ENCODE measurements at places on chromosomes 12 and 14.

- no peak for DNase-seq
Measured at GRCh38 chr14:36302823-36303222, 17.6 kb downstream of the MBIP start.

GRCh38 chr12:27602516-27602915, 78.5 kb downstream of the PPFIBP1 start:
- no peak for DNase-seq

DNA sequence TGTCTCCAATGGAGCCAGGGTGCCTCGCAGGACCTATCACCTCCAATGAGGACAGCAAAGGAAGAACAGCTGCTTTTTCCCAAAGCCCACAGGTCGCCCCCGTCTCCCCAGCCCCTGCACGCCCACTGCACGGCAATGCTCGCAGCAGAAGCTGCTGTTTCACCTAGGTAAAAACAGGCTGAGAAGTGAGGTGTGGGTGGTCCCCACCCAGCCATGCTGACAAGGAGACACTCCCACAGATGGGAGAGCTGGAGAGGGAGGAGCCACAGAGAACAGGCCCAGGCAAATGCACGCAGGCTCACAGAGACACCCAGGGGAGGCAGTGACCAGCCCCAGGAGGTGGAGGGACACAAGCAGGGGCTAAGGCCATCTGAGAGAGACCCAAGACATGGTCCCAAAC, 10.4 kb downstream of the CFAP73 start:
- no peak for DNase-seq

GRCh38 chr12:32448586-32448985, 49.2 kb downstream of the FGD4 start:
- DNase-seq = no peak

GRCh38 chr14:29216268-29217232, 450.0 kb downstream of the FOXG1 start:
- DNase-seq = no peak

DNA sequence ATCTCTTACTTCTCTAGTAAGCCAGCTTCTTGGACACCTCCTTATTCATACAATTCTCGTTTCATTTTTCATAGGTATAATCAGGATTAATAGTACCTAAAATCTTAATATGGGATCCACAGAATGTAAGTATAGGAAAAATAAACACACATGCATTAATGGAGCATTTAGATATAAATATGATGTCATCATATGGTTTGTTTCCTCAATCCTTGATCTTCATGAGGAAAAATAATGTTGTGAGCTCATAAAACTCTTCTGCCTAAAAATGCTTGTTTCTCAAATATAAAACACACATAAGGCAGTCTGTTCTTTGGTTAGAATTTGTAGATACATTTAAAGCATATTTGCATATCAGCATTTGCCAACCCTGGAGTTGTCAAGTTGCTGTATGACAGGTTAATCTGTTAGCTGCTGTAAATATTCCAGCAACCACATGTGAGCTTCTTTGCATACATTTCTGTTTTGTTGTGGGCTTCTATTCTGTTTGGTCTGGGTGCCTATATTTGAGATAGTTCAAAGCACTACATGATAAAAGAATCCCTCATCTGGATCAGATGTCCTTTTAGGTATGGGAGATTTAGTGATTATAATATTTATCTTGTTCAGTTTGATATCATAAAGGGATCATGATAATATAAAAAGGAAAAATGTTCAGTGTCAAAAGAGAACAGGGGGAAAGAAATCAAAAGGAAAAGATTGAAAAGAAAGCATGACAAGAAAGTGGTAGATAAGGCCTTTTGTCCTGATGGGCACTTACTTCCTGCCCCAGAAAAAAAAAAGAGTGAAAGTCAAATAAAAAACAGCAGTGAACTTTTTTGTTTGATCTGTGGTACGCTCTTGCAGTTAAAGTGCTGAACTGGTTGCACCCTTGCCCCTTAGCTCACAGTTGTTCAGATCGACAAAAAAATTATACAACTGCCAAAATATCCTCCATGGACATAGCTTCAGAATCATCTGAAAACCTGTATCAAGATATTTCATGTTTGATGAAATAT, 68.6 kb downstream of the ACSS3 start:
- DNase-seq = no peak

GRCh38 chr12:63325757-63326156, 174.8 kb upstream of the AVPR1A start:
- no peak for DNase-seq

DNA sequence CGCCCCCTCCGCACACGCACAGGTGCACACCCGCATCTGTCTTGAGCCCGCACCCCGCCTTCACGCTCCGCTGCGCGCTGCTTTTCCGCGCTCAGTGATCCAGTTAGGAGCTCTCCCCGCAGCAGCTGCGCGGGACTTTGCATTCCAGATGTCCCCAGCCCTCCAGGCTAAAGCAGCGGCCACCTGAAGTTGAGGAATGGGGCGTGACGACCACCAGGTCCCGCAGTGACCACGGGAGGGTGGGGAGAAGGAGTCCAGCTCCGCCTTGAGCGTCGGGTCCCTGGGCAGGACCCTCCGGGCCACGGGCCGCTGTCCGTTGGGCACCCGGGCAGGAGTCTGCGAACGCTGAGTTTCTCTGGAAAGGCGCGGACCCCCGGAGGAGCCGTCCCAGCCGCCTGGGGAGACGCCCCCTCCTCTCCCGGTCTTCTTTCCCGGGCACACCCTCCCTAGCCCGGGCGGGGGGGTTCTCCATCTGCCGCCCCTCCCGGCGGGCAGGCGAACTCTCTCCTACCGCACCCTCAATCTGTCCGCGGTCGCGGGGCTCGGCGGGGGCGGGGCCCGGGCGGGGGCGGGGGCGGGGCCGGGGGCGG, 334 bp upstream of the TMEM132C start:
- no peak for DNase-seq

GRCh38 chr14:67559639-67560038, 26.5 kb downstream of the PLEKHH1 start:
- no peak for DNase-seq

GRCh38 chr12:11856971-11857370, 207.5 kb downstream of the ETV6 start:
- DNase-seq = no peak

DNA sequence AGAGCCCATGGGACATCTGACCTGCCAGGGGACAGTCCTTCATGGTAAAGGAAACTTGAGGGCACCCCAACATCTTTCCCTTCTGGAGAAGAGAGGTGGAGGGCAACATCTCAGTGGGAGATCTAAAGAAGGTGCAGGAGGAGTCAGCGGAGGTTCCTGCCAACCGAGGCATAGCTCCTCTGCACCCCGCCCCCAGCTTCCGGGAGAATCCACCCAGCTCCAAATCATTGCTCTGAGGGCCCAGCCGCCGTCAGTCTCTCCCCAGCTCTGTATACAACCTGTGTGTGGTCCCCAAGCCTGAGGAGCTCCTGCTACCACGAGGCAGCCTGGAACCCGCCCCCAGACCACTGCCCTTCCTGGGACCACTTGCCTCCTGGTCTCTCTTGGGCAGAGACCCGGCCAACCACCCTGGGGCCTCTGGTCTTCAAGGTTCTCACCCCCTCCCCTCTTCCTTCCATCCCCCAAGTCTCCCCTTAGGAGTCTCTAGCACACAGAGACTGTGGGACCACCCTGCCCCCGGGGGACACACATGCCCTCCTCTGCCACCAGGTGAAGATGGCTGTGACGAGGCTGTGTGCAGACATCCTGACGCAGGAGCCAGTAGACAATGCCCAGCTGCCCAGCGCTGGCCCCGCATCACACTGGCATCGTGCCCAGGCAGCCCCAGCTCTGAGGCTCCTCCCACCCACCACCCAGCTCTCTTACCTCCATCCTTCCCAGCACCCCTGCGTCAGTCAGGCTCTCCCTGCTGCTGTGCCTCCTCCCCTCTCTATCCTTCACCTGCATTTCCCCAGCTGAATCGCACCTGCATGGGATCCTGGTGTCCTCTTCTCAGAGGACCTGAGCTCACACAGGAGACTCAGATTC, 13.0 kb upstream of the NUDT14 start:
- no peak for DNase-seq

DNA sequence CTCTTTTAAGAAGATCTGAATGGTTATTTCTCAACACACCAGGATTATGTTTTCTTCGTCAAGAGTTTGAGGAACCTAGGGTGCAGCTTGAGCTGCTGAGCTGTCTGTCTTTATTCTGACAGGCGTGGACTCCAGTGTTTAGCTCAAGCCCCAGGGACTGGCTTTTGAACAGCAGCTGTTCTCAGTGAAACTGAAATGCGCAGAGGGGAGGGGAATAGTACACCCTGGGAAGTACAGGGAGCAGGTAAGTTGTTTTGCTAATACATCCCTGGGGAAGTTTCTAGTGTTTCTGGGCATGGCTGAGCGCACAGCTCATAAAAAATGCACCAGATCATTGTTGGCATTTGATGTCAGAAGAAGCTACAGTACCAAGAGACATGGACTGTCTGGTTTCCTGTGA, 659.8 kb downstream of the DIO2 start:
- no peak for DNase-seq

DNA sequence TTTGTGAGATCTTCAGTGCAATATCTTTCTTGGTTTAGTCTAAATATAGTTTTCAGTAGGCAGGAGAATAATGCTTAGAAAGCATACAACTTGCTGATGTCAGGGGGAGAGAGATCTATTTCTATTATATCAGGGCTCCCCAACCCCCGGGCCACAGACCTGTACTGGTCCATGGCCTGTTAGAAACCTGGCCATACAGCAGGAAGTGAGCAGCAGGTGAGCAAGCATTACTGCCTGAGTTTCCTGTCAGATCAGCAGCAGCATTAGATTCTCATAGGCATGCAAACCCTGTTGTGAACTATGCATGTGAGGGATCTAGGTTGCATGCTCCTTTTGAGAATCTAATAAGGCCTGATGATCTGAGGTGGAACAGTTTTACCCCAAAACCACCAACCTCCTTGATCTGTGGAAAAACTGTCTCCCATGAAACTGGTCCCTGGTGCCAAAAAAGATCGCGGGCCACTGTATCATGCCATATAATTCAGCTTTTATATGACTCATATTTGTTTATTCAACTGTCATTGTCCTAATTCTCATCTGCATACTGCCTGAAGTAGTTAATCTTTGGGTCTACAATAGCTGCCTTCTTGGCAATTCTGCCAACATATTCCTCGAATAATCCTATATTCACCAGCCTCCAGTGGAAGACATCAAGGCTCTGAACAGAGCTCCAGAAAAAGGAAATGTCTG, 163.6 kb upstream of the DYRK2 start:
- no peak for DNase-seq

DNA sequence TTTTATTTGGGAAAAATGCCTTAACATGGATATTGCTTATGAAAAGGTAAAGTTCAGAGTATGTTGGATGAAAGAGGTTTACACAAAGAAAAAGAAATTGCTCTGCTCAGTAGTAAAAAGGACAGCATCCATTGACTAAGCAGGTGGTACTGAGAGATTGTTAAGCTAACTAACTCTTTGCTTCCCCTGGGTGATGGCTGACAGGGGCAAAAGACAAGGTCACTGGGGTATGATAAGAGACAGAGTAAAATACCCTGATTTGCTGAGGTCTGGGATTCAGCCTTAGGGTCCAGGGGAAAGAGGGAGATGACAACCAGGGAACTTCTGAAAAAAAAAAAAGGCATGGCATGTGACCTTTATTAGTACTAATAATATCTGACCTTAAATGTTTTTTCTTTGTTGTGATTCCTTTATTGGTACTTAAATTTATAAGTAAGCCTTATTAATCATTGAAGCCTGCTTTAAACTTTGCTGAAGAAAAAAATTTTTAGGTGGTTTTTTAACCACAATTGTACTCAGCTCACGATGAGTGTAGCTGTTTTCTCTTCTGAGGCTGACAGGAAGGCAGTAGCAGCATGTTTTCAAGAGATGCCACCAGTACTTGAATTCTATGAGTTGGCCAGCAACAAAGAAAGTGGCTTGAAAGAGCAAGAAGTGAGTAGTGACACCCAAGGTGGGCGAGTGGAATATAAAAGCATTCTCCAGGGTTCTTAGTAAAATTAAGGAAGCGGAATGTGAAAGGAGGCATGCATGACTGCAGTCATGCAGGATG, 43.7 kb upstream of the KITLG start:
- no peak for DNase-seq

GRCh38 chr12:89709995-89710872, 1.6 kb upstream of the ATP2B1 start:
- DNase-seq = no peak

- peak; percentile 41 for DNase-seq
Measured at GRCh38 chr12:52121824-52122539, 42.5 kb downstream of the SMIM41 start.

GRCh38 chr14:37819155-37820015, 224.0 kb downstream of the TTC6 start:
- no peak for DNase-seq

GRCh38 chr14:50539051-50539450, 6.7 kb upstream of the MAP4K5 start:
- no peak for DNase-seq

GRCh38 chr12:43453761-43454160, 98.2 kb downstream of the ADAMTS20 start:
- DNase-seq = no peak

DNA sequence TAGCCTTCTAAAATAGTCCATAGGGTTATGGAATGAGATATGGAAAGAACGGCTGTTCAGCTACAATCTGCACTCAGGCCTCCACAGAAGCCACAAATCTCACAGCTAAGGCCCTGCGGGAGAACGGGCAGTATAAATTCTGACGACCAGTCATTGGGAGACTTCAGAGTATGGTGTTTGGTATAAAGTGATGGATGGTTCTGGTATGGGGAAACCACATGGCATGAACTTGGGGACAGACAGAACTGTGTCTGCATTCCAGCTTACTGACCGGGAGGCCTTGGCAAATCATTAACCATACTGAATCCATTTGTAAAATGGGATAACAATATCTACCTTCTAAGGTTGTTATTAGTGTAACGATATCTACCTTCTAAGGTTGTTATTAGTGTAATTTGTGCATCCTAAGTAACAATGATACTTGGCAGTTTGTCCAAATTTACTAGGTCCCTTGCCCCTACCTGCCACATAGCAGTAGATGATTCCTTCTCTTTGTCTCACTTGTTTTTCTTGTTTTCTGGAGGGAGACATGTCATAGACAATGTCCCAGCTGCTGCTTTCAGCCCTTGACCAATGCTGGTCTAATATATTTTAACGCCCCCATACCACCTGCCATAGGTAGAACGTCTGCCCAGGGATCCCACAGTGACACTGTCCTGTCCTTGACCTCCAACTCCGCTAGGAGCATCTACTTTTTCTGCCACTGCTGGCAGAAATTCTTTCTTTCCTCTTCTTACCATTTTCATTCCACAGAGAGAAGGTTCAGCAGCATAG, 6.8 kb downstream of the CDKL1 start:
- no peak for DNase-seq

GRCh38 chr12:2453076-2453760, 341.6 kb upstream of the FKBP4 start:
- no peak for DNase-seq

GRCh38 chr12:53948650-53949593, 5.8 kb upstream of the HOXC12 start:
- no peak for DNase-seq

GRCh38 chr14:22282417-22282816, 306.6 kb downstream of the DAD1 start:
- DNase-seq = no peak

GRCh38 chr12:42716491-42716891, 126.9 kb upstream of the PRICKLE1 start:
- DNase-seq = no peak

DNA sequence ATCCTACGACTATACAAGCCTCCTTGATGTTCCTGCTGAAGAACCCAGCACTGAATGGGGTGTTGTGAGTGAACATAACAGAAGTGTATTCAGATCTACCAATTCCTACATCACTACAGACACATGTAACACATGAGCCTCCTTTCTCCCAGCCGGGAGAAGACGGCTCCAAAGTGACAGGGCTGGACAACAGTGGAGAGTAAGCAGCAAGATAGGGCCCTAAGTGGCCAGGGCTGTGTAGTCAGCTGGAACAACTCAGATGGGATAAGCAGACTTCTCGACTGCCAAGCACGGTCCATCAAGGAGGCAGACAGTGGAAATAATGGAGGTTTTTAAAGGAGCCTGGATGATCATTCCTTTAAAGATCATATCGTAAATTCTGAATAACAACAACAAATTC, 73.5 kb downstream of the TTC7B start:
- DNase-seq = no peak
